ENCODE measurements at places on chromosomes 13 and 19.

GRCh38 chr13:33537676-33538075 lies 252.1 kb upstream of the STARD13 start:
- H3K27ac ChIP-seq = no peak overlapping the region
- H3K4me1 ChIP-seq = peaks cover 8% of the 10 kb centered on the region
- H3K4me3 ChIP-seq = no peak overlapping the region
- no peaks in the 10 kb centered on the region for H3K36me3 ChIP-seq
- no peaks in the 10 kb centered on the region for H3K27me3 ChIP-seq

DNA sequence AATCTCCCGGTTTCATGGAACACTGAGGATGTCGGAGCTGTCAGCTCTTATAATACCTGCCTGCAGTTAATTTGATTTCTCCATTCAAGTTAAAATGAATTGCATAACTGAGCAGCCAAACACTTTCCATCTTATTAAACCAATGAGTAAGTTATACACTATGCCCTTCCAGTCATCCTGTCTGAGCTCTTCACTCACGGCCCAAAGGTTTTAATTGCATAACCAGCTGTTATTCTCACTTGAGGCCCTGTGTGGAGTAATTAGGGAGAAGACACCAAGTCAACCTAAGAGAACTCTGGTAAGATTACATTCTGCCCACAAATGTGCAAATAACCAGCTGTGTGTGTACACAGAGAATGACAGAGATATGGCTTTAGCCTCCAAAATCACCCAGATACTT lies 303.5 kb downstream of the TBC1D4 start:
- DNase-seq = no peak
- H3K36me3 ChIP-seq = no peaks in the 10 kb centered on the region
- H3K27ac ChIP-seq = no peak overlapping the region
- no peaks in the 10 kb centered on the region for H3K4me1 ChIP-seq
- H3K4me3 ChIP-seq = no peak overlapping the region

DNA sequence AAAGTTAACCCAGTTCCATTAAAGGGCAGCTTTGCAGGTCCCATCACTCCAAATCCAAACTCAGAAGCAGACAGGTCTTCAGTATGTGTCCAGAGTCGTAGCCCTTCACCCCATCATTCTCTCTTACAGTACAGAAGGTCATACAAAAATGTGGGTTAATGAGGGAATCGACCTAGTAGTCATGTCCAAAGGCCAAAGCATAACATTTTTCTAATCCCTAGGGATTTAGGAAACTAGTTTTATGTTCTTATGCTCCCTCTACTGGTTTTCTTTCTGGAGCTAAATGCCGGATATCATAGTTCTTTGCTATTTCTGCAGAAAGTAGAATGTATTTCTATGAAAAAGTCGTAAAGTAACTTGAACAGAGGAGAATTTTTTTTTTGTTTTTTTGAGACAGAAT lies 72.2 kb downstream of the DHRS12 start:
- peaks cover 34% of the 10 kb centered on the region for H3K4me1 ChIP-seq
- H3K4me3 ChIP-seq = no peak overlapping the region
- no peak overlapping the region for H3K27ac ChIP-seq
- no peak for DNase-seq
- no peaks in the 10 kb centered on the region for H3K27me3 ChIP-seq

GRCh38 chr13:44951184-44951583 lies 38.1 kb downstream of the NUFIP1 start:
- peak overlapping the region; percentile 33 for H3K27ac ChIP-seq
- H3K4me1 ChIP-seq = peaks cover 4% of the 10 kb centered on the region
- H3K4me3 ChIP-seq = no peak overlapping the region
- H3K27me3 ChIP-seq = no peaks in the 10 kb centered on the region
- no peak for DNase-seq

DNA sequence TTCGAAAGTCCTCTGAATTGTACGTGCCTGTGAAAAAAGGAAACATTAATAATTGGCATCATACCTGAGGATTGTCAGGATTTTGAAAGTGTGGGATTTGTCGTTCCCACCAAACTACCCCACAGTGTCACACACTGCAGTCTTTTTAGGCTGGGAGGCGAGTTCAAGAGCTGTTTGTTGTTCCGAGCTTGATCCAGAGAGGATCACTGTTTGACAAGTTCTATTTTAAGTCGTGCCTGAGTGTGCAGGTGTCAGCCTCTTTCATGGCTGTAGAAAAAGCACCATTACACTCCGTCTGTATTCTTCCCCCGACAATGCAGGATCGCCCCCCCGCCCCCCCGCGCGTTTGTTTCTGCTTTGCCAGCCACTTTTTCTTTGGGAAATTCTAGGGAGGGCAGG lies 635 bp upstream of the NBEA start:
- H3K27me3 ChIP-seq = no peaks in the 10 kb centered on the region
- H3K36me3 ChIP-seq = no peaks in the 10 kb centered on the region
- H3K4me3 ChIP-seq = peak overlapping the region; percentile 95
- no peak for DNase-seq
- H3K4me1 ChIP-seq = peaks cover 13% of the 10 kb centered on the region
- no peak overlapping the region for H3K27ac ChIP-seq

GRCh38 chr19:4374498-4375163 lies 25.7 kb downstream of the SH3GL1 start:
- no peak for DNase-seq
- H3K4me1 ChIP-seq = peaks cover 65% of the 10 kb centered on the region
- no peaks in the 10 kb centered on the region for H3K36me3 ChIP-seq
- H3K27me3 ChIP-seq = no peaks in the 10 kb centered on the region
- H3K4me3 ChIP-seq = no peak overlapping the region

DNA sequence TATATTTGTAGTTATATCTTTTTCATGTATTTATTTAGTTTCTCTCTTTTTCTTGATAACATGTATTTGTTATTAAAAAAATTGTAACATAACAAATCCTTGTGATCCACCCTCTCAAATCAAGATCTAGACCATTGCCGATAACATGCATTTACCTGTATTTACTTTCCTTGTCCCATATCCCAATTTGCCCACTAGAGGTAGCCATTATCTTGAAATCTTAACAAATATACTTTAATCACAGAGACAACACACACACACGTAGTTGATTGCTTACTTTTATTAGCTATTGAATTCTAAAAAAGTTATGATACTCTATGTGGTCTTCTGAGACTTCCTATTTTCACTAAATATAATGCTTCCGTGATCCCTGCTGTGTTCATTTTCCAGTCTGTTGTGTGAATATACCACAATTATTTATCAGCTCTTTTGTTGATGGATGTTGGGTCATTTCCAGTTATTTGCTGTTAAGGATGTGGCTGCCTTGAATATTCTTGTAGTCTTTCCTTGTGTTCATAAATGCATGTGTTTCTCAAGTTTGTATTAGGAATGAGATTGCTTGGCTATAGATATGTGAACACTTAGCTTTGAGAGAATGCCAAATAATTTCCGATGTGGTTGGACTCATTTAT lies 31.3 kb upstream of the ZMYM2 start:
- no peaks in the 10 kb centered on the region for H3K27me3 ChIP-seq
- DNase-seq = no peak
- H3K4me1 ChIP-seq = no peaks in the 10 kb centered on the region
- no peak overlapping the region for H3K27ac ChIP-seq
- no peak overlapping the region for H3K4me3 ChIP-seq

- peaks cover 4% of the 10 kb centered on the region for H3K4me1 ChIP-seq
- no peaks in the 10 kb centered on the region for H3K36me3 ChIP-seq
These were observed 5.7 kb upstream of the FOXO1 start for GRCh38 chr13:40671956-40672764.

DNA sequence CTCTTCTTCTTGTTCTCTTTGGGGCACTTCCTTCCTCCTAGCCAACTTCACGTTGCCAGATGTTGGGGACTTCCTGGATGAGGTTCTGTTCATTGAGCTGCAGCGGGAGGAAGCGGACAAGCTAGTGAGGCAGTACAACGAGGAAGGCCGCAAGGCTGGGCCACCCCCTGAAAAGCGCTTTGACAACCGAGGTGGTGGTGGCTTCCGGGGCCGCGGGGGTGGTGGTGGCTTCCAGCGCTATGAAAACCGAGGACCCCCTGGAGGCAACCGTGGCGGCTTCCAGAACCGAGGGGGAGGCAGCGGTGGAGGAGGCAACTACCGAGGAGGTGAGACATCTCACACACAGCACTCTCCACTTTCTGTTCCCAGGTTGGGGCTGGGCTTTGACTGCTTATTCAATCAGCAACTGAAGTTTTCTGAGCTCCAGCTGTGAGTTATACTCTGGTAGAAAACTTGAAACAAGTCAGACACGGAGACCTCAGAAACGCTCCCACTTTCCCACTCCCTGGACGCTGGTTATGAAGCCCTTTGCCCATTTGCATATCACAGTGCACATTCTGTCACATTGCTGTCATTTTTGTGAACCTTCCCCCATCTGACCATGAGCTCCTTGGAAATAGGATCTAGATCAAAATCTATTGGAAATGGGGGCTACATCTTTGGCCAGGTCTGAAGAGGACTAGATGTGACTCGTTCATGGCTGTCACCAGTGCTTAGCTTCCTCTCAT lies 7.2 kb upstream of the CCDC97 start:
- H3K36me3 ChIP-seq = peaks cover 94% of the 10 kb centered on the region
- H3K27me3 ChIP-seq = no peaks in the 10 kb centered on the region
- DNase-seq = no peak
- no peak overlapping the region for H3K27ac ChIP-seq
- no peaks in the 10 kb centered on the region for H3K4me1 ChIP-seq
- no peak overlapping the region for H3K4me3 ChIP-seq

DNA sequence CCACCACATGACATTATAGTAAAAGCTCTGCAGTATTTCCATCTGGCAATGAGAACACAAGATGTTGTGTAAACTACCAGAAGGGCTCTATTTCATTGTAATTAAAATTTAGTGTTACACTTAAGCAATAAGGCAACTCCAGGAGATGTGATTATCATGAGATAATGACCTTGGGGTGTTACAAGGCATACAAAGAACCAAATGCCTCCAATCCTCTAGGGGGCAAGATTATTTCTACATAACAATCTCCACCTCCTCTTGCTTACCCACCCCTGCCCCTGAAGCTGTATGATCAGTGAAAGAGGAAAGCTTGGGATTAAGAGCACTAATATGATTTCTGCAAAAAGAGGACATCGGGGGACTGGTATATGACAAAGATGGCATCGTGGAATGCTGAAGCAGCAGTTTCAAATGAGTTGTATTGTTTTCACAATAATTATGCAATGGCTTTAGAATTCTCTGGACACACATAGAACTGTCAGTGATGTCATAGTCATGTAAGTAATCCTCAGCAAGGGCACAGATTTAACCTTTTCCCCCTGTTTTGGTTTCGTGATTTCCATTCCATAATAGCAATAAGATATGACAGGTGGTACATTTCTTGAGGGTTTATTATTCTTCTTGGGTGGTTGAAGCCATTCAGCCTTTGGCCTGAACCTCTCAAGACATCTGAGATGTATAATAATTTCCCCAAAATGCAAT lies 295.3 kb downstream of the MZT1 start:
- no peak overlapping the region for H3K27ac ChIP-seq
- no peak overlapping the region for H3K4me3 ChIP-seq
- H3K36me3 ChIP-seq = no peaks in the 10 kb centered on the region
- no peak for DNase-seq
- H3K27me3 ChIP-seq = no peaks in the 10 kb centered on the region

GRCh38 chr19:932648-933552 lies 7.1 kb downstream of the ARID3A start:
- no peaks in the 10 kb centered on the region for H3K36me3 ChIP-seq
- H3K4me3 ChIP-seq = peak overlapping the region; percentile 1
- peak; percentile 94 for DNase-seq
- H3K4me1 ChIP-seq = peaks cover 40% of the 10 kb centered on the region
- H3K27me3 ChIP-seq = no peaks in the 10 kb centered on the region
- H3K27ac ChIP-seq = peak overlapping the region; percentile 89

- H3K27me3 ChIP-seq = no peaks in the 10 kb centered on the region
- no peaks in the 10 kb centered on the region for H3K4me1 ChIP-seq
- no peak overlapping the region for H3K4me3 ChIP-seq
- H3K36me3 ChIP-seq = peaks cover 9% of the 10 kb centered on the region
- DNase-seq = no peak
These were observed 141.5 kb downstream of the TDRD3 start for GRCh38 chr13:60538566-60538965.

DNA sequence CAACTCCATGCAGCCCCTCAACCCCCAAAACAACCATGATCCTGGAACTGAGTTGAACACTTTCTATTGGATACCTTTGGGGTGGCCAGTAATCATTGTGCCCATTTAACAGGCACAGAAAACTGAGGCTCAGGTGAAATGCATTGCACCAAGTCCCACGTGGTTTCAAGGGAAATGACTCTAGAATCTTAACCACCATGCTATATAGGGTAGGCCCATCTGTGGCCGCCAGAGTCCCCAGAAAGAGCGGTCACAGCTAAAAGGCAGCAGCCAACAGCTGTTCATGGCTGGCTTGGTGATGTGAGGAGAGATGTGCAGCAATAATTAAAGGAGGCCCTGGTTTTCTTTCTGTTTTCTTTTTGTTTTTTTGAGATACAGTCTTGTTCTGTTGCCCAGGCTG lies 2.6 kb downstream of the CNN1 start:
- H3K27me3 ChIP-seq = no peaks in the 10 kb centered on the region
- peaks cover 9% of the 10 kb centered on the region for H3K4me1 ChIP-seq
- no peaks in the 10 kb centered on the region for H3K36me3 ChIP-seq

DNA sequence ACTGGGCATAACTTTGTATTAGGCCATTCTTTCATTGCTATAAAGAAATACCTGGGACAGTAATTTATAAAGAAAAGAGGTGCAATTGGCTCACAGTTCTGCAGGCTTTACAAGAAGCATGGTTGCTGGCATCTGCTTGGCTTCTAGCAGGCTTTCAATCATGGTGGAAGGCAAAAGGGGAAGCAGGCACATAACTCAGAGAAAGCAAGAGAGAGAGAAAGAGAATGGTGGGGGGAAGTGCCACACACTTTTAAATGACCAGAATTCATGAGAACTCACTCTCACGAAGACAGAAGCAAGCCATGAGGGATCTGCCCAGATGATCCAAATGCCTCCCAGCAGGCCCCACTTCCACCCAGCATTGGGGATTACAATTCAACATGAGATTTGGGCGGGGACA lies 179.7 kb downstream of the SPRY2 start:
- H3K4me3 ChIP-seq = no peak overlapping the region
- H3K36me3 ChIP-seq = no peaks in the 10 kb centered on the region
- H3K27me3 ChIP-seq = no peaks in the 10 kb centered on the region

DNA sequence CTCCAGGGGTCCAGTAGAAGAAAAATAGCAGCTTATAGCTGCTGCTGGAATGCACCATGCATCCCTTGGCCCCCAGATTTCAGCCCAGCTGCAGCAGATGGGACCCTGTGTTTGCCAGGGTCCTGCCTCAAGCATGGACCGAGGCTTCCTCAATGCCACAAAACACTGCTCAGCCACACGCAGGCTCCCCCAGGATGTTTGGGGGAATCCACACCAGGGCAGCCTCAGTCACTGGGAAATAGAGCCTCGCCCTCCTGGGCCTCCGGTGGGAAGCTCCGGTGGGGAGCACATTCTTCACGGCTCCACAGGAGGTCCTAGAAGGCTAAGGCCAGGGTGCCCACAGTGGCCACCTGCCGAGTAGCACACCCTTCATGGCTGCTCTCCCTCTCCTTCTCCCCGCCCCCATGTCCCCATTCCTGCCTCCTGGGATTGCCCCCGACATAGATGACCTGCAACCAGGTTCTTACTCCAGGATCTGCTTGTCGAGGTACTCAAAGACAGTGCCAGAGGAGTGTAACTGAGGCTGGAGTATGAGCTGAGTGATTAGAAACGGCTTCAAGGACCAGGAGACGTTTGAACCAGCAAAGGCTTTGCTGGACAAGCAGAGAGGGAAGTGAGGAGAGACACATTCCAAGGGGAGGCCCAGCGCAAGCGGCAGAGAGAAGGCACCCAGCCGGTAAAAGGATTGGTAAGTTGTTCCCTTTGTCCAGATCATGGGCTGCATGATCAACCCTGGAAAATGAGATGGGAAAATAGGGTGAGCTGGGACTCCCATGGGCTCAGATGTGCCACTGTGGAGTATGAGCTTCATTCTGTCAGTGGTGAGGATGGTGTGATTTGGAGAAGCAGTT lies 110.7 kb upstream of the UQCRFS1 start:
- H3K36me3 ChIP-seq = no peaks in the 10 kb centered on the region
- no peak overlapping the region for H3K27ac ChIP-seq
- no peaks in the 10 kb centered on the region for H3K4me1 ChIP-seq
- H3K27me3 ChIP-seq = no peaks in the 10 kb centered on the region
- no peak for DNase-seq

Data from SK-N-SH (cell line).